ENCODE measurements at places on chromosomes 2 and 18.

DNA sequence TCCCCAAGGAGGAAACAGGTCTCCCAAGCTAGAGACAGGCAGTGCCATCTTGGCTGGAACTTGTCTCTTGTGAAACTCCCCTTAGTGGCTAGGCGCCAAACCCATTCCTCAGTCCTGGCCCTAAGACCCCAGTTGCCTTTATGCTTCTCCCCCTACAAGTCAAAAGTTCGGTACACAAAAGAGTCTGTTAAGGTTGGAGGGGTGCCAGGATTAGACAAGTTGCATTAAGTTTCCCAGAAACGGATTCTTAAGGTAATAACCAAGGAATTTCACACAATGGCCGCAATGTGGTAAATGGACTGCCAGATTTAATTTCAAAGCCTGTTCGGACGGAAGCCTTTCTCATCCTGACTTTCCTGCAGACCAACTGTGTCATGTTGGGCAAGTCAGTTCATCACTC, 80.7 kb downstream of the CCBE1 start:
- no peak for DNase-seq

GRCh38 chr2:52976143-52976949, 791.3 kb upstream of the CHAC2 start:
- DNase-seq = peak; percentile 8

GRCh38 chr2:157872791-157873190, 3.3 kb downstream of the ACVR1 start:
- no peak for DNase-seq

- DNase-seq = no peak
These were observed 148.8 kb upstream of the SRD5A2 start for GRCh38 chr2:31729442-31730092.

- peak; percentile 65 for DNase-seq
These were observed 17.7 kb upstream of the SEMA4C start for GRCh38 chr2:96887493-96888012.

DNA sequence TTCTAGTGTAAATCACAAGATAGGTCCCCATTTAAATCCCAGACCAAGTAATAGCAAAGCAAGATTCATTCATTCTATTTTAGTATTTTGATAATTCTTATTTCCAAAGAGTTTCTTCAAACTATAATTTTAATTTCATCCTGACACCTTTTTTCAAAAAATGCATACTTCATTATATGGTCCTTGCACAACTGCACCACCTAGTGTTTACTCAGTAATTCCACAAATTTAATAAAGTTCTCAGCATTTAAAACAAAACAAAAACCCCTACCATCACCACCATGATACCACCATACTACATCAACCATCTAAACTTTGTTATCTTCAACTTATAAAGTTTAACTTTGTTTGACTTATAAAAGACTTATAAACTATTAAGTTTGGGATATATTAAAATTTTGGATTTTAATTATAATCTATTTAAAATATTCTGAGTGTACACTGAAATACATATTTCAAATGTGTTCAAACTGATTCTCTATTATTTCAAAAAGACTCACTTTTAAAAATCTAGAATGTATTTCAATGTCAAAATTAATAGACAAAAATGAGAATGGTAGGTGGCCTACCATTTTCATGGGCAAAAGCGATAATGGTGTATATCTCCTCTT, 44.2 kb downstream of the WDPCP start:
- no peak for DNase-seq

GRCh38 chr2:5530011-5530696, 162.0 kb upstream of the SOX11 start:
- DNase-seq = peak; percentile 2

GRCh38 chr2:30191107-30191506, 40.2 kb upstream of the LBH start:
- DNase-seq = no peak

DNA sequence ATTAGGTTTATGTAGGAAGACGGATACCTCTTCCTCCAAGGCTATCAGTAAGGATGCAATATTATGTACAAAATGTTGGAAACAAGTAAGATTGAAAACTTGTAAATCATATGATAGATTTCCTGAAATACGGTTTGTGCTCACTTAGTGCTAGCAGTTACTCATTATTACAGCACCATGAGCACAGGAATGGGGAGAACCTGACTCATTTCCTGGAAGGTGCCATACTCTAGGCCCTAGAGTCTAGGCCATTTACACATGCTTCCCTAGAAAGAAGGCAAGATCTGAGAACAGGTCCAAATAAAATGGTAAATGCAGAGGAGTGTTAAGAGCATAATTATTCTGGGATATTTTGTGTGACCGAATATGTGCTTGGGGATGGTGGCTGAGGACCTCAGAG, 467.7 kb upstream of the CELF4 start:
- no peak for DNase-seq

All from pons (tissue), 1 donor.